H1 (cell line): ENCODE measurements at places on chromosomes 7 and 10.
A peak's percentile ranks its signal among the peaks of the same experiment; 100 is the strongest.

- DNase-seq, result no peak
Observed at GRCh38 chr7:73567846-73568685, 10.3 kb downstream of the TBL2 start.

DNA sequence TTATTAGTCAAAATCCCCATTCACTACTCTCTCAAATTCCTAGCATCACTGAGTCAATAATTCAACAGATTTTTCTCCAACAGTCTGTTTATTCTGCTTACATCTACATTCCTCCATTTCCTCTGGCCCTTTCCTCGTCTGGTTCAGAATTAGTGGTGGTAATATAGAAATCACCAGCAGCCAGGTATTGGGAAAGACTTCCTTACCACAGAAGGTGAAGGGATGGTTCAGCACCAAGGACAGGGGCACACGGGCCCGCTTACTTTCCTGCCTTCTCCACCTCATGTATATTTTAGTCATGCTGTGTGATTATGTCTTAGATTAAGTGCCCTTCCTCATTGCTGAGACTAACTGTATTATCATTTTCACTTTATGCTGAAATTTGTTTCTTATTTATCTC is 70.4 kb upstream of the APBB1IP start:
- DNase-seq, result peak; percentile 84

DNA sequence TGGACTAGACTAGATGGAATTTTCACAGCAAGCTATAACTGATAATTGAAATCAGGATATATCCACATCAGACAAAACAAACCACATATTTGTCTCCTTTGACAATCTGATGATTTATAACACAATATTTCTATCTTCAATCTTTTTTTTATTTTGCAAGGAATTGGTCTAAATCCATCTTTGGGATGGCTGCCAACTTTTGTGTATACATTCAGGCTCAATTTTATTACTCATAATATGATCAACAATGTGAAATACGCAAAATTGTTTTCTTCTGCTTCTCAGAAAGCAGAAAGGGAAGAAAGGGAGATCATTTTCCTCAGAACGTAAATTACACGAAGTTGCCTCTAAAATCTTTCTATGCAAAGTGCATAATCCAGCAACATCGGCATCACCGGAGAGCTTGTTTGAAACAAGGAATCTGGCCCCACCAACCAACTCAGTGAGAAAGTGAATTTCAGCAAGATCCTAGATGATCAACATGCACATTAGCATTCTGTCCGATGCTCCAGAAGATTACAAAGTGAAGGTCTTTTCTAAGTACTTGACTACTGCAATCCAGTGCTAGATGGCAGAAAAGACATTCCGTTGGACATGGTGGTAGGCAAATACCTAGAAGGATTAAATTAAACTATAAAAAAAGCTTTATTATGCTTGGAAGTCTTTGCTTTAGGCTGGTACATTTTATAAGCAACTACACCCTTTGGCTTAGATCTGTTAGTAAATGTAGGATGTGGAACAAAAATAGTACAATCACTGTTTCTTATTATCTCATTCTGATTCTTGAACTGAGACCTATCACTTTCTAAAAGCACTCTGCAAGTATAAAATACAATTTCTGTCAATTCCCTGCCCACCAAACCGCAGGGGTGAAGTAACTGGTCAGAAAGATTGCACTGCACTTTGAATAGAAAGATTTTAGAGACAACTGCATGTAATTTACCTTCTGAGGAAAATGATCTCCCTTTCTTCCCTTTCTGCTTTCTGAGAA is 126.4 kb upstream of the RSU1 start:
- DNase-seq, result no peak

DNA sequence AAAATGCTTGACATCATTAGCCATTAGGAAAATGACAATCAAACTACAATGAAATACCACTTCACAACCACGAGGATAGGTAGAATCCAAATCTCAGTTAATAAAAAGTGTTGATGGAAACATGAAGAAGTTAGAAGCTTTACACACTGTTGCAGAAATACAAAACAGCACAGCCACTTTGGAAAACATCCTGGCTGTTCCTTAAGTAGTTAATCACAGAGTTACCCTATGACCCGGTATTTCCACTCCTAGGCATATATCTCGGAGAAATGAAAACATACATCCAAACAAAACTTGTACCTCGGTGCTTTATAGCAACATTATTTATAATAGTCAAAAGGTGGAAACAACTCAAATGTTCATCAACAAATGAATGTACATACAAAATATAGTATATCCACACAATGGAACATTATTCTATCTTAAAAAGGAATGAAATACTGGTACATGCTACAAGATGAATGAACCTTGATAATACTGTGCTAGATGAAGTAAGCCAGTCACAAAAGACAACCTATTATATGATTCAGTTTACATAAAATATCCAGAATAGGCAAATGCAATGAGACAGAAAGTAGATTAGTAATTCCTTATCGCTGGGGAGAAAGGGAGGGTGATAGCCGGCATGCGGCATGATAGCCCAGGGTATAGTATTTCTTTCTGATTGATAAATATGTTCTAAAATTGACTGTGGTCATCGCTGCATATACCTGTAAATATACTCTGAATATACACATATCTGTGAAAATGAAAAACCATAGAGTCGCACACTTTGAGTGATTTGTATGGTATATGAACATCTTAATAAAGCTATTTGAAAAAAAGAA is 1.9 kb downstream of the VWDE start:
- DNase-seq, result no peak

DNA sequence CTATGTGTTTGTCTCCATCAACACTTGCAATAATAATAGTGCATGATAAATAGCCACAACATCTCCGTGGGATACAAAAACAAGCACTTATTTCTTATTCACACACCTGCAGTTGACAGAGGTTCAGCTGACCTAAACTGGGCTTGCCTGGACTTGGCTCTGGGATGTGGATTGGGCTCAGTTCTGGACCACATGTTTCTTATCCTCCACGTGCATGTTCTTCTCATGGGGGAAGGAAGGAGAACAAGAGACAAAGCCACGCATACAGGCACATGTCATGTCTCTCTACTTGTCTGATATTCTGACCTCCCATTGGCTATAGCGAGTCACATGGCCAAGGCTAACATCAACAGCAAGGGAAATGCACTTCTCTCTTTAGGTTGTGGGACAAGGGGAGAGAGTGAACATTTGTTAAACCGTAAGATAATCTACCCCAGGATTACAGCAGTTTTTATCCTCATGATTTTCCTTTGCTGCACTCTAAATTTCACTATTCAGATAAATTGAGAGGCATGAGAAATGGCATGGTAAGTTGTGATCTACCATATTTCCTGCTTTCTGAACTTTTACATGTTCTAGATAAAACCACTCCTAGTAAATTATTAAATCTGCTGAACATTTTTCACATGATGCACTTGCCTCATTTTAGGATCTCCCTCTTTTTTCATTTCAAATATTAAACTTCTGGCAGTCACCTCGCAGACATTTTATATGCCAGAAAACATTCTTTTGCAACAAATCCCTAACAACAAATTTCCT is 33.7 kb downstream of the CFAP58 start:
- no peak for DNase-seq

DNA sequence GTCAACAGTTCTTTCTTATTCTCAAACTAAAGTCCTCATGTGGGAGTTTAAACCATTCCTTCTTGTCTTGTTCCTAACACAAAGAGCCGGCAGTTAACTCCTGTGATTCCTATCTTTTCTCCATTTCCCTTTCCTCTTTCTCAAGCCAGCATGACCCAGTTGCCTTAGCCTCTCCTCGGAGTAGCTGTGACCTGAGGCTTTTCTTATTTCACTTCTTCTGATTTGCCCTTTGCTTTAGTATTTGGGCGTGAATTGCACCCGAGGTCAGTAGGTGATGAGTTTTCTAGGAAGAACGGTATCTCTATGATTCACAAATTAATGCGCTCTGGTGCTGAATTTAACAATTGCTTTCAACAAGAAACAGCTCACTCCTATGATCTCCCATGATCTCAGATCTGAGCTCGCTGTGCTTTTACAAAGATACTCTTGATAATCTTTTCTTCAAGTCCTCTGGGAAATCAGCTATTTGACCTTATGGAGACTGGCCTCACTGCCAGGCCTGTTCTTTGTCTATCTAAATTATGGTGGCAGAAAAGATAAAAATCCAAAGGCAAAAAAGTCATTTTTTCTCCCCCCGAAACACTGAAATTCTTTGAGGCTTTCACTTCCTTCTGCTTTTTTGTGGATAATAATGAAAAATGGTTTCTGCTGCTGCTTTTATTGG is 184.6 kb downstream of the JCAD start:
- DNase-seq, result no peak

DNA sequence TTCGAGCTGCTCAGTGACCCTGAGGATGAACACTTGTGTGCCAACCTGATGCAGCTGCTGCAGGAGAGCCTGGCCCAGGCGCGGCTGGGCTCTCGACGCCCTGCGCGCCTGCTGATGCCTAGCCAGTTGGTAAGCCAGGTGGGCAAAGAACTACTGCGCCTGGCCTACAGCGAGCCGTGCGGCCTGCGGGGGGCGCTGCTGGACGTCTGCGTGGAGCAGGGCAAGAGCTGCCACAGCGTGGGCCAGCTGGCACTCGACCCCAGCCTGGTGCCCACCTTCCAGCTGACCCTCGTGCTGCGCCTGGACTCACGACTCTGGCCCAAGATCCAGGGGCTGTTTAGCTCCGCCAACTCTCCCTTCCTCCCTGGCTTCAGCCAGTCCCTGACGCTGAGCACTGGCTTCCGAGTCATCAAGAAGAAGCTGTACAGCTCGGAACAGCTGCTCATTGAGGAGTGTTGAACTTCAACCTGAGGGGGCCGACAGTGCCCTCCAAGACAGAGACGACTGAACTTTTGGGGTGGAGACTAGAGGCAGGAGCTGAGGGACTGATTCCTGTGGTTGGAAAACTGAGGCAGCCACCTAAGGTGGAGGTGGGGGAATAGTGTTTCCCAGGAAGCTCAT is 1.1 kb downstream of the DDIT4 start:
- DNase-seq, result peak; percentile 89

- no peak for DNase-seq
Observed at GRCh38 chr10:69491611-69492010, 40.3 kb downstream of the TSPAN15 start.

GRCh38 chr7:148264933-148265557 is 325.5 kb upstream of the C7orf33 start:
- no peak for DNase-seq

GRCh38 chr7:97871659-97872024 is 566 bp downstream of the ASNS start:
- no peak for DNase-seq

- DNase-seq, result no peak
Observed at GRCh38 chr7:1567049-1567771, 2.6 kb downstream of the PSMG3 start.

GRCh38 chr7:32206987-32207386 is 136.8 kb upstream of the PDE1C start:
- DNase-seq, result peak; percentile 73

- DNase-seq, result no peak
Observed at GRCh38 chr10:42783181-42783549, 570 bp downstream of the BMS1 start.

DNA sequence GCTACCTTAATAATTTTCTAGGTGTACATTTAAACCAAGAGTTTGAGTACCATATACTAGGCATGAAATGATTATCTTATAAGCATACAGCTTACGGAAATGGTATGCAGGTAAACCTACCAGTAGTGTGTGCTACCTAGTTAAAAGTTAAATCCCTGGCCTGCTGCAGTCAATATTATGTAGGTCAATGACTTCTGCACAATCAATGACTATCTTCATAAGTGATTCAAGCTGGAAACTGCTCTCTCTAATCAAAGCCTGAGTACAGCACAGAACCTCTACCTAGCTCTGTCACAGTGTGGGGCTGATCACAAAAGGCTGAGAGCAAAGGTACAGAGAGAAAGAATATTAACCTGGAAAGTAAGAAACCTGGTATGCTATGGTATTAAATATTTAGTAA is 733.7 kb downstream of the PCDH15 start:
- DNase-seq, result no peak

- no peak for DNase-seq
Observed at GRCh38 chr7:151349507-151349853, 7.9 kb downstream of the NUB1 start.

GRCh38 chr10:119505588-119506315 is 36.8 kb downstream of the RGS10 start:
- DNase-seq, result no peak

DNA sequence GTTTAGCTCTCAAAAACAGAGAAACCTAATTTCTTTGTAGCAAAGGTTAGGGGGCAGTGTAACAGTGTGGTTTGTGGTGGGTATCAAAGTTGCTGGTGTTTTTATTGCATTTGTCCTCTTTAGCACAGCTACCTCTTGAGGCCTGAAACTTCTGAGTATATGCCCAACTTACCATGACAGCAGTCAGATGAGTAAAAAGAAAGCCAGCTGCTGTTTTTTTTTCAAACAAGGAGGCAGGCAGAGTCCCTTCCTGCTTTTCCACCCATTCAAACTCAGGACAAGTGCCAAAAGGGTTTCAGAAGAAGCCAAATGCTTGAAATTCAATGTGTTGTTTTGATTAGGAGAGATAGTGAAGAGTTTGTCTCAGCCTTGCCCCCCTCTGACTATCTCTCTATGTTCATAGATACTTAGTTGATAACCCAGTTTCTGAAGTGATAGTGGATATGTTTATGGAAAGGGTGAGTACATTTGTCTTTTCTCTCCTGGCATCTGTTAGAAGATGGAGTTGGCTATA is 23.1 kb downstream of the GBF1 start:
- DNase-seq, result no peak

- DNase-seq, result no peak
Observed at GRCh38 chr10:14686356-14686755, 88.3 kb downstream of the FAM107B start.

- DNase-seq, result no peak
Observed at GRCh38 chr7:859359-860030, 16.9 kb upstream of the GET4 start.

DNA sequence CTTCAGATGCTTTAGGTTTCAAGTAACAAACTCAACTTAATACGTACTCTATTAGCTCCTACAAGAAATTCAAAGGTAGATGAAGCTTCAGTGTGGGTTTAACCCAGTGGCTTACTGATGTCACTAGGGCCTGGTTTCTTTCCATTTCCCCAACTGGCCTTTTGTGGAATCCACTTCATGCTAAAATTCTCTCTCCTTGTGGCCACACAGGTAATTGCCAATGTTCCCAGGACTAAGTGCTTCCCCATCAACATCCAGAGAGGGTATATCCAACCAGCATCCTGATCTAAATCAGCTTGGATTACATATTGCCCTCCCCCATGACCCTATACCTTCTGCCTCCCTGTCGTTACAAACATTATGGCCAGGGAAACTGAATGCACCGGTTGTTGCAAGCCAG is 10.7 kb downstream of the FBXL13 start:
- DNase-seq, result no peak

DNA sequence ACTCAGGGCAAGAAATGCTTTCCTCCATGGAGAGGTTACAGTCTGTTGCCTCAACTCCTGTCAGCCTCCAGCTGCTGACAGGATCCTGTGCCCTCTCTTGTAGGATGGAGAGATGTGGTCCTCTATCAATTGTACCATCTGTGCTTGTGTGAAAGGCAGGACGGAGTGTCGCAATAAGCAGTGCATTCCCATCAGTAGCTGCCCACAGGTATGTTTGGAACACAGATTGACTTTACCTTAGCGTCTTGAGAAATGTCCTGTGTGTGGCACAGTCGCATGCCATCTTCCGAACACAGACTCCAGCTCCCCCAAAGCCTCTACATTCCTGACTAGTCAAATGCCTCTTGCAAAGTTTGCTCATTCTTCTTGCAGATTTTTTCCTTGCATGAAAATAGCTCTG is 152.6 kb downstream of the BMPER start:
- no peak for DNase-seq
